ENCODE measurements at places on chromosomes 12 and 14. TPM values are rescaled to one million over a fixed set of nuclear protein-coding genes. Genes with fewer than 3 reads are reported as not detected.

Gene KLHL33
- 0.47 TPM for total RNA-seq

DNA sequence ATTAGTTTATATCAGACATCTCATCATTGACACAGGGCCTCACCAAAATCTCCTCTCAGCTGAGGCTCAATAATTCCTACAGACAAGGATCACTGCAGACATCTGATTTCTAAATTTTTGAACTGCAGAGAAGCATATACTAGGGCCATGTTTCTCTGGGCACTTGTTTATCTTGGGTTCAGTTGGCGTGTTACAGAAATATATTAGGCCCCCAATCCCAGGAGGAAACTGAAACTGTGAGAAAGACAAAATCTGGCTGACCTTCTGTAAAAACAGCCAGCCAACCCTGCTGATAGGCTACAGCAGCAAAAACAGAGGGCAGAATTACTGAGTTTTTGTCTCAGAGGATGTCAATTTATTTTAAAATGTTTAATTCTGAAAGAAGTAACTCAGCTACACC is 634.6 kb downstream of the ETNK1 start:
- DNase-seq, result no peak

Gene ANO4
- 0.74 TPM for total RNA-seq

DNA sequence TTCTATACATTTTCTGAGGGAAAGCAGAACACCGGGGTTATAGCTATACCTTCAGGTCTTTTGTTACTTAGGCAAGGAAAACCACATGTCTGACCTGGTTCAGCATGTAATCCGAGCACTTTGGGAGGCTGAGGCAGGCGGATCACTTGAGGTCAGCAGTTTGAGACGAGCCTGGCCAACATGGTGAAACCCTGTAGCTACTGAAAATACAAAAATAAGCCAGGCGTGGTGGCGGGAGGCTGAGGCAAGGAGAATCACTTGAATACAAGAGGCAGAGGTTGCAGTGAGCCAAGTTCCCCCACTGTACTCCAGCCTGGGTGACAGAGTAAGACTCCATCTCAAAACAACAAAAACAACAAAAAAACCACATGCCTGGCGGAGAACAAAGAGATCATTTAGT is 177.6 kb downstream of the ACSS3 start:
- no peak for DNase-seq

Gene YLPM1
- total RNA-seq, result 58.0 TPM

- DNase-seq, result no peak
Observed at GRCh38 chr12:112439769-112440168, 21.0 kb downstream of the PTPN11 start.

Gene PIK3C2G
- total RNA-seq, result 0.59 TPM

Gene KRT8
- total RNA-seq, result 139 TPM

DNA sequence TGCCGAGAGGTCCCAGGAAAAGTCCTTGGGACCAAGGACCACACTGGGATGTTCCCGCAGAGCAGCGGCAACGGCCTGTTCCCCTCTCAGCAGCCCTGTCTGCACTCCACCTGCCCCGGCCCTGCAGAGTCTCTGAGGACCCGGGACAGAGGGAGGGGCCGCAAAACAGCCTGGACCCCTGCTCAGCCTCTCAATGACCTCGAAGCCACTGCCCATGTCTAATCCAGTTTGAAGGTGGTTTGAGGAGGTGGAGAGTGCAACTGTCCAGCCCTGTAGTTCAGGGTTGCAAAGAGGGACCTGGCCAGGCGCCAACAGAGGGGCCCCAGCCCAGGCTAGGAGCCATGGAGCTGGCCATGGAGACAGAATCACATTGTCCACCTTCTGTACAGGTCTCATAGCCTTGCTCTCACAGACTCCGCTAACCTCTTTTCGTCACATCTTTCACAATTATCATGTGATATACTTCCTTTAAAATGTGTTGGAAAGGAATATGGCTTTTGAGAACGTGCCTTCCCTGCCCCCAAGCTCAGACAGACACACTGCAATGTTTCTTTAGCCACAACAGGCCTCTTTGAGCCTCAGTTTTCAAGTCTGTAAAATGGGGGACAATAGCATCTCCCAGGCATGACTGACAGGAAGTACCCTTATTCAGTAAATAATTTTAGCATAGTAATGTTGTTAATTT is 49.3 kb downstream of the ACTN1 start:
- no peak for DNase-seq

Gene CLMN
- total RNA-seq, result 26.8 TPM

- no peak for DNase-seq
Observed at GRCh38 chr12:90515199-90516175, 439.5 kb downstream of the CCER1 start.

Gene ADAMTS20
- total RNA-seq, result not detected
